ENCODE measurements at places on chromosomes 1 and 21.

- no peak for DNase-seq
These were observed 7.4 kb downstream of the WNT3A start for GRCh38 chr1:228013935-228014930.

- no peak for DNase-seq
These were observed 135.4 kb upstream of the POGK start for GRCh38 chr1:166703726-166704462.

- DNase-seq, result no peak
These were observed 91.3 kb downstream of the CATSPERE start for GRCh38 chr1:244552336-244552735.

- no peak for DNase-seq
These were observed 135.6 kb upstream of the CACNA1E start for GRCh38 chr1:181347495-181348390.

GRCh38 chr1:162889989-162890388, 29.0 kb upstream of the CCDC190 start:
- no peak for DNase-seq

DNA sequence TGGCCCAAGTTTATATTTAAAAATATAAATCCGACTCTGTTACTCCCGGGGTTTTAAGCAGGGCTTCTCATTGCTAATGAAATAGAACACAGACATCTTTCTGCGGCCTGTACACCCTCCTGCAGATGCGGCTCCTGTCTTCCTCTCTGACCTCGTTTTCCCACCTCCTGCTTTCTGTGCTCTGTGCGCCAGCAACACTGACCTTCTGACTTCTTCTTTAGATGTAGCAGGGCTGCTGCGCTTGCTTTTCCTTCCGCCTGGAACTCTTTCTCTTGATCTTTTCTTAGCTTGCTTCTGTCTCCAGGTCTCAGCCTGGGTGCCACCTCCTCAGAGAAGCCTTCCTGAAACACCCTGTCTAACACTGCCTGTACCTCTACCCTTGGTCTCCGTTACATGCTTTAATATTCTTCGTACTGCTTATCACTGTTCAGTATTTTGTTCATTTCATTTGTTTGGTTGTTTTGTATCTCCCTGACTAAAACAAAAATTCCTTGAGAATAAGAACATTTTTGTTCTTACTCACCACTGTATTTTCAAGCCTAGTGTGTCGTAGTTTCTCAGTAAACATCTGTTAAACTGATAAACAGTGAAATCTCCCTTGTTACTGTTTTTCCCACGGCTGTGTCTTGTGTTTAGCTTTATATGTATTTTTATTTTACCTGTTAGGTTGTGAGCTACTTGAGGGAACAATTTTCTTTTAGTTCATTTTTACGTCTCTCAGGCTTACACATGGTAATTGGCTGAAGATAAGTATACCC, 79.0 kb downstream of the ST3GAL3 start:
- DNase-seq, result no peak

DNA sequence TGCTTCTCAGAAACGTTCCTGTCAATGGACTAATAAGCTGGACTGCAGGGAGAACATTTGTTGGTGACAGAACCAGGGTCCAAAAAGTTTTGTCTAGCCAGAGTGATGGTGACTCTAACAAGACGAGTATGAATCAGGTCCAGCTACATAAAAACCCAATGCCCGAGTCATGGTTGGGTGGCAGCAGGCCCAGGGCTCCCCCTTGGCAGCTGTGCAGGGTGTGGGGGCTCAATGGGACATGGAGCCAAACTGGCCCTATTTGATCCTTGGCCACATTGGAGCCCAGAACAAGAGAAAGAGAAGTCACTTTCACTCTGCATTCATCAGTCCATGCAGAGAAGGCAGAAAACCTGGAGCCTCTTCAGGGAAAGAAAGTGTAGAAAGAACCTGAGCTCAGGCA, 37.9 kb upstream of the TENT5C start:
- no peak for DNase-seq

- DNase-seq, result no peak
These were observed 49.8 kb upstream of the RCC1 start for GRCh38 chr1:28456078-28456477.

- no peak for DNase-seq
These were observed 3.2 kb downstream of the ASPM start for GRCh38 chr1:197143276-197143675.

DNA sequence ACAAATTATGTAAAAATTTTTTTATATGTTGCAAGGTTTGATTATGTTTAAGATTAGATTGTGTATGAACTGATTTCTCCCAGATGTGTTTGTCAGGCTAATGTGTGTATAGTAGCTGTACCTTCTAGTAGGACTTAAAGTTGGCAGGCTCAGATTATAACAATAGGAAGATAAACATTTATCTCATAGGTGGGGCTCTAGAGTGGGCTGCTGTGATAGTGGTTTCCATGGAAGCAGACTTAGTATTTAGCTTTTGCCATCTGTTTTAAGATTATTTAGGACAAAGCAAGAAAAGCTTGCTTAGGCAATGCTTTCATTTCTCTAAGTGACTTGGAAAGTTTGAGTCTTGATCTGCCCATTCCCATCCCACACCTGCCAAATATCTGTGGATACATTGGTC, 187.7 kb upstream of the CACYBP start:
- DNase-seq, result no peak

DNA sequence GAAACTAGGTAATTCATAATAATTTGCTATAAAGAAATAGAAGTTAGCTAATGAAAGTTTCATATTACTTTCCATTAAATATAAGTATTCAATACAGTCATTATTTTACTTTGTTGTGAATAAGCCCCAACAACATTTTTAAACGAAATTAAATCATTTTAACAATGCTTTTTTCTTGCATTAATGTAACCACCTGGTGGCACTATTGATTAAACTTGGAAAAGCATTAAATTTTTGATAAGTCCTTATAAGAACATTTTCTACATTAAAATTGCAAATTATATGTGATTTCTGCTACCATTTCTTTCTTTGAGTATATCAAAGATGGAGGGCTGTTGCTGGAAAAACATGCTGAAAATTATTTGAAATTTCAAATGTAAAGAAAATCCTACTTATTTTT, 918.8 kb upstream of the TMPRSS15 start:
- no peak for DNase-seq

DNA sequence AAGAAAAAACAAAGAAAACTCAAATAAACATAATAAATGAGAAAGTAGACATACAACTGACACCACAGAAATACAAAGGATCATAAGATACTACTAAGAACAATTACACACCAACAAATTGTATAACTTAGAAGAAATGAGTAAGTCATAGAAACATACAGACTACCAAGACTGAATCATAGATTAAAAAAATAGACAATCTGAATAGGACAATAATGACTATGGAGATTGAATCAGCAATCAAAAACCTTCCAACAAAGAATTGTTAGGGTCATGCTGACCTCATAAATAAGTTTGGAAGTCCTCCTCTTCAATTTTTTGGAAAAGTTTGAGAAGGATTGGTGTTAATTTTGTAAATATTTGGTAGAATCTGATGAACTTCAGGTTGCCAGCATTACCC, 159.0 kb downstream of the PTBP2 start:
- no peak for DNase-seq

- no peak for DNase-seq
These were observed 167.1 kb upstream of the BEND5 start for GRCh38 chr1:48943826-48944225.

DNA sequence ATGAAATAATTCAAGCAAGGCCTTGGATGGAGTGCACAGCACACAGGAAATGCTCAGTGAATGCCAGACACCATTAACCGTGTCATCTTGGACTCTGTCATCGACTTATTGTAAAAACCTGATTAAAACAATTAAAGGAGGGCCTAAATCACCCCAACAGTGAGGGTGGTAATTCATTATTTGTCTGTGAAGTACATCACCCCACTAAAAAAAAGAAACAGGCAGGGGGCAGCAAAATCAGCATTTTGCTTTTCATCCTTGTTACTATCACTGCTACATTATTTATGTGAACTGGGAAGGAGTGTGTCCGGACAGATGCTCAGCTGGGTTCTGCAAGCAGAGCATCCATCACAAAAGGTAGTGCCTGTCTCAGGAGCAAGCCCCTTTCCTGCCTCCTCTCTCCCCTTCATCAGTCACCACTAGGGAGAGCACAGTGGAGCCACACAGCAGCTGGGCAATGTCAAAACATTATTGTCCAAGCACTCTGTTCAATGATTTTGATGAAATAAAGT, 98.5 kb downstream of the RERE start:
- DNase-seq, result no peak

DNA sequence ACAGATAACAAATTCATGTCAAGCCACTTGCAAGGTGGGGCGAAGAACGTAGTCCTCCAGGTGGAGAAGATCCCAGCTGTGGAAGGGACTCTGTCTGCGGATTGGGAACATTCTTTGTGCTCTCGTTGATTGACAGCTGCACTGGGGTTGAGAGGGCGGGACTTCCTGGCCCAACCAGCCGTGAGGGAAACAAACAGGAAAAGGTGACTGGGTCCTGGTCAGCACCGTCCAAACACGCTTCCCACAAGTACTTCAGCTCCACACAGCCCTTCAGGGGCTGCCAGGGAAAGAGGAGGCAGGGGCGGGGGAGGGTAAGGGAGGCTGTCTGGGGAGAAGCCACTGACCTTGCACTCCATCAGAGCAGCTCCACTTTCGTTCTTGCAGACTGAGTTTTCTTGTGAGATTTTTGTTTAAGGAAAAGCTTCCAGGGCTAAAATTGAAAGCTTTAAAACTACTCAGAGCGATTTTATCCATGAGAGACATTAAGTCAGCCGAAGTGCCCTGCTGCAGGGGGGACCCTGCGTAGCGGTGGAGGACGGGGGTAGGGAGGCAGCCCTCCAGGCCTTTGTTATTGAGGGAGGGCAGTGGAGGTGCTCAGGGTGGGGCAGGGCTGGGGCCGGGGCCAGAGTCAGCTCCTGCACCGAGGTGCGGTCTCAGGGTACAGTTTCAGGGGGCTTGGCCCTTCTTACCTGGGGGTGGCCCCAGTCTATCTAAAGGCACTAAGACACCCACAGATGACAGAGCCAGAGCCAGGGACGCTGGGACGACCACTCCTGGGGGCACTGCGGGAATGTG, 21.6 kb upstream of the STUM start:
- no peak for DNase-seq

DNA sequence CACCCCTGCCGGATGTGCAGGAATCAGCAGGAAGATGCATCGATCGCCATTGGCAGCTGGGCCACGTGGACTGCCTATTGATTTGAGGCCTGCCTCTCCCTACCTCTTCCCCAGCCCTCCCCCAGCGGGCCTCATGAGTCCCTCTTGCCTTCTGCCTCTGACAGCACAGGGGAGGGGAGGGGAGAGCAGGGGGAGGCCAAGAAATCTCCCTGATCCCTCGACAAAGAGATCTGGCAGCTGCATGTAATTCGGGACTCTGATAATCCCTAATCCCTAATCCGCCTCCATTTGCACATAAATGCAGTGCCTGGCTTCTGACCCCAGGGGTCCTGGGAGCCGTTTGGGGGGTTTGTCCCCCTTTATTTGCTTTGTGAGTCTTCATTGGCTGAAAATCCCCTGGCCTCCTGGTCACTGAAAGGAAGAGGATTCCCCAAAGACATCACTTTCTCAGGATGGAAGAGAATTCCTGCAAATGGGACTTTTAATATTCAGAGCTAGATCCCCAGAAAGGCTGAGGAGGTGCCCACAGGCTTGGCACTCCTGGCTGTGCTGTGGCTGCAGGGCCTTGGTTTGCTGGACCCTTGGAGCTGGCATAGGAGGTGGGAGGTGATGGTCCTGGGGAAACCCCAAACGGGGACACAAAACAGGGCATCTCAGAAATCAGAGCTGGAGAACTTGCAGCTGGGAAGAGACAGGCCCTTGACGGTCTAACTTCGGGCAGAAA, 239.4 kb upstream of the POU3F1 start:
- no peak for DNase-seq

- no peak for DNase-seq
These were observed 5.0 kb downstream of the KDM5B start for GRCh38 chr1:202802998-202803932.
